ENCODE measurements at places on chromosomes 3 and 15.

DNA sequence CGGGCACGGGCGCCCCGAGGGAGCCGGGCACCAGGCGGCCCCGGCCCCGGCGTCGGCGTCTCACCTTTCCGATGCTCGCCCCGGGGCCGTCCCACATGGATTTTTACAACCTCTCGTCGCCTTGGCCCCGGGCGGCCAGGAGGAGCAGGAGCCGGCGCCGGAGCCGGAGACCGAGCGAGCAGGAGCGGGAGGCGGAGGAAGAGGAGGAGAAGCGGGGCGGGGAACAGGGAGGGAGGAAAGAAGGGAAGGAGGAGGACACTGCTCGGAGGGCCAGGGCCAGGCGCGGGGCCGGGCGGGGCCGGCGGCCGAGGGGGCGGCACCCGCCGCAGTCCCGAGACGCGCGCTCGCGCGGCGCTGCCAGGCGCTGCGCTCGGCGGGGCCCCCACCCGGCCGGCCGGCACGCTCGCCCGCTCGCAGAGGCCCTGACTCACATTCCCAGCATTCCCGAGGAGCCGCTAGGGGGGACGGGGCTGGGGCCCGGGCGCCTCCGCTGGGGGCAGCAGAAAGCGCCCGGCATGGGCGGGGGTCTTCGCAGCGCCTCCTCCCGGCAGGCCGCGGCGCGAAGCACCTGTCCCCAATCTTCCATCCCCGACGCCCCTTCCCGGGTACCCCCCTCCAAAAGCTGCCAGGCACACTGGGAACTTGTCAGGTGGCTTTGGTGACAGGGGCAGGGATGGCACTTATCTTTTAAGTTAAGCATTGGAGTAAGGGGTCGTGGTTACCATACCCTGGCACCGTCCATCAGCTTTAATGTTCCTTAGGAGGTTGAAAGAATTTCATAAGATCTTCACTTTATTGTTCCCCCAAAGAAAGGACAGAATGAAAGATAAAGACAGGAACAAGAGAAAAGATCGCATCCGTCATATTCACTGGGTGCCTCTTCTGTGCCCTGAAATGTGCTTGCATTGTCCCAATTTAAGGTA, at the start of gene ERC2:
Gene ERC2 (minus strand): TSS at position 284 of the 923 bp plus-strand sequence.
- DNase-seq: no peak

- DNase-seq: no peak
Measured at GRCh38 chr3:136387031-136387430, 136.9 kb downstream of the PCCB start.

DNA sequence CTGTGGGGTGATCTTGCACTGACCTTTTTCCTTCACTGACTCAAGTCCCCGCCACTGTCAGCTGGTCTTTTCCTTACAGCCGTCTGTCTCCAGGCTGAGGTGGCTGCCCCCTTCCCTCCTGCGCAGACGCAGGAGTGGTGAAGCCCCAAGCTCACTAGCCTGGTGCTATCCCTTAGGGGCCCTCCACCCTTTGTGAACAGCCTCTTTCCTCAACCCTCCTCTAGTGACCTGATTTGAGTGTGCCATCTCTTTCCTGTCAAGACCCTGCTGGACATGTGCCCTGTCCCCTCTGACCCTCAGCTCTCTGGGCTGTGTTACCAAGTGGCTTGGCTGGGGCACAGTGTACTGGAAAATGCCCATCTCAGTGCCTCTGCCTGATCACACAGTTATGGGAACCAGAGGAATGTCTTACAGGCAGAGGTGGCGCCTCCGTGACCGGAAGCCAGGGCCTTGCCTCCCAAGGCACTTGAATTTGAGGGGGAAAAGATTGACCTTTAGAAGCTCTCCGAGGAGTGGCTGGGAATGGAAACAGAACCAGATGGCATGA, 8.7 kb downstream of the KBTBD13 start:
- no peak for DNase-seq

DNA sequence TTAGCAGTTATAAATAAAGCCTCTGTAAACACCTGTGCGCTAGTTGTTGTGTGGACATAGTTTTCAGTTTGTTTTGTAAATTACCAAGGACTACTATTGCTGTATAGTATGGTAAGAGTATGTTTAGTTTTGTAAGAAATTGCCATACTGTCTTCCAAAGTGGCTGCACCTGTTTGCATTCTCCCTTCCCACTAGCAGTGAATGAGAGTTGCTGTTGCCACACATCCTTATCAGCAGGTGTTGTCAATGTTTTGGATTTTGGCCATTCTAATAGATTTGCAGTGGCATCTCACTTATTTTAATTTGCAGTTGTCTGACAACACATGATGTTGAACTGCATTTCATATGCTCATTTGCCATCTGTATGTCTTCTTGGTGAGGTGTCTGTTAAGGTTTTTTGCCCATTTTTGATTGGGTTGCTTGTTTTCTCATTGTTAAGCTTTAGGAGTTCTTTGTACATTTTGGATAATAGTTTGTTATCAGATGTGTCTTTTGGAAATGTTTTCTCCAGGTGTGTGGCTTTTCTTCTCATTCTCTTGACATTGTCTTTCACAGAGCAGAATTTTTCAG, 14.9 kb downstream of the TCAIM start:
- no peak for DNase-seq

DNA sequence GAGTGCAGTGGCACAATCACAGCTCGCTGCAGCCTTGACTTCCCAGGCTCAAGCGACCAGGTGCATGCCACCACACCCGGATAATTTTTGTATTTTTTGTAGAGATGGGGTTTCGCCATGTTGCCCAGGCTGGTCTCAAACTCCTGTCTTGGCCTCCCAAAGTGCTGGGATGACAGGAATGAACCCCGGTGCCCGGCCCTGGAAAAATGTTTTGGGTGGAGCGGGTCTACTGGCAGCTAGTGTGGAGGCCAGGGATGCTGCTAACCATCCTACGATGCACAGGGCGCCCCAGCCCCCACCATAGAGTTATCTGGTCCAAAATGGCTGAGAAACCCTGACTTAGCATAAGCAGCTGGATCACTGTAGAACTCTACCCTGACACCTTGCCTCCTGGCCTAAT, 35.4 kb downstream of the NIPA2 start:
- no peak for DNase-seq

DNA sequence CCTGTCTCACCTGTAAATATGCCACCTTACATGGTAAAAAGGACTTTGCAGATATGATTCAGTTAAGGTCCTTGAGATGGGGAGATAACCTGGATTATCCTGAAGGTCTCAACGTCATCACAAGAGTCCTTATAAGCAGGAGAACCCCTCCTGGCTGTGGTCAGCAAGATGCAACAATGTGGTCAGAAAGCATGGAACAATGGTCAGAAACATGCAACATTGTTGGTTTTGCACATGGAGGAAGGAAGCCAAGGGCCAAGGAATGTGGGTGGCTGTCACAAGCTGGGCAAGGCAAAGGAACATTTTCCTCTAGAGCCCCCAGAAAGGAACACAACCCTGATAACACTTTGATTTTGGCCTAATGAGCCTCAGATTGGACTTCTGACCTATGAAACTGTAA, 9.4 kb upstream of the SUMF1 start:
- DNase-seq: no peak

- no peak for DNase-seq
Measured at GRCh38 chr15:101570241-101570640, 80.7 kb upstream of the PCSK6 start.
